Left forelimb (tissue), 1 donor: ENCODE measurements at places on chromosomes 16 and 17.

DNA sequence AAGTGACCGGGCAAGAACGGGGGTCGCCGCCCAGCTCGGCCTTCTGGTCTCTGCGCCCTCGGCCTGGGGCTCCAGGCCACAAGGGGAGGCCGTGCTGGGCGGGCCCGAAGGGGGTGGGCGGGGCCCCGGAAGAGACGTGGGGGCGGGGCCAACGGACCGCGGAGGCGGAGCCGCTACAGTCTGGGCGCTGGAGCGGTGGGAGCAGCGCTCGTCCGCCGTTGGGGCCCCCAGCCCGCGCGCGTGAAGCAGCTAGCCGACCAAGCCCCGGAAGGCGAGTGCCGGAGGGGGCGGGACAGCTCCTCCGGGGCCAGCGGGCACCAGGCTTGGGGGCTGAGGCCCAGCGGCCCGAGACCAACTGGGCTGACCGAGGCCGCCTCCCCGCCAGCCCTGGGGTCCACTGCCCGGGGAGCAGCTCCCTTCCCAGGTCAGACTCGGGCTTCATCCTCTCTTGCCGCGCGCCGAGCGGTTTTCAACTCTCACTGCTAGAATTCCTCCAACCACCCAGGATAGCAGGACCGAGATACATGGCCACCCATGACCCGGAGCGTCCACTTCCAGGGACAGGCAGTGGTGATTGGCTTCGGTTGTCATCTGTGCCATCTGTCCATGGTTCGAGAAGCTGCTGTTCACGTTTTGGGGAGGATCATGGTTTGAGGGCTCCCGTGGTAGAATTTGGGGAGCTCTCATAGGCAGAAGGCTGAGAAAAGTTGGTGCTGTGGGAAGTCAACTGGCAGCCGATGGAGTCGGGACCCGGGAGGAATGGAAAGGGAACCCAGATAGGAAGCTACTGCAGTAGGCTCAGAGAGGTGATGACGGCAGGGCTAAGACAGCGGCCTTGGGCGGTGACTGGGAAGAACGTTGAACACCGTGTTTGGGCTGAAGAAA is 44.6 kb upstream of the LCMT1 start:
- DNase-seq = peak; percentile 94

- DNase-seq = no peak
These were observed 142.8 kb downstream of the WWOX start for GRCh38 chr16:78242239-78242630.

GRCh38 chr17:9021158-9021991 is at the start of gene NTN1:
TSS of gene NTN1 (plus strand) at chr17:9021510. CDS start at chr17:9022374, 864 bp downstream.
- DNase-seq = peak; percentile 84

DNA sequence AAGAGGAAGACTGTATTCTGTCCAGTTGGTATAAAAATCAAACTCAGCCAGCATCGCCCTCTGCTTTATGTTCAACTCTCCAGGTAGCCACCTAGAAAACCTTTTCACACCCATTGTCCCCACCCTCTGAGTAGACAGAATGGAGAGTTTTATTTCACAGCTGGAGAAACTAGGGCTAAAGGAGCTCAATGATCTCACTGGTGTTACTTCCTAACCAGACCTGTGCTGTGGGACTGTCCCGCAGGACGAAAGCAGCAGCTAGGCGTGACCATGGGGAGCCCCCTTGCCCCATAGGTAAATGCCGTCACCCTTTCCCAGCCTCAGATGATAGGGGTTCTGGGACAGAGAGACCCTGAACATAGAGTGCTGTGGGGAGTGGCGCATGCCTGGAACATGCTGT is 67.7 kb downstream of the CYLD start:
- DNase-seq = no peak

- DNase-seq = peak; percentile 91
These were observed 1.3 kb downstream of the UBE2G1 start for GRCh38 chr17:4365103-4365627.

DNA sequence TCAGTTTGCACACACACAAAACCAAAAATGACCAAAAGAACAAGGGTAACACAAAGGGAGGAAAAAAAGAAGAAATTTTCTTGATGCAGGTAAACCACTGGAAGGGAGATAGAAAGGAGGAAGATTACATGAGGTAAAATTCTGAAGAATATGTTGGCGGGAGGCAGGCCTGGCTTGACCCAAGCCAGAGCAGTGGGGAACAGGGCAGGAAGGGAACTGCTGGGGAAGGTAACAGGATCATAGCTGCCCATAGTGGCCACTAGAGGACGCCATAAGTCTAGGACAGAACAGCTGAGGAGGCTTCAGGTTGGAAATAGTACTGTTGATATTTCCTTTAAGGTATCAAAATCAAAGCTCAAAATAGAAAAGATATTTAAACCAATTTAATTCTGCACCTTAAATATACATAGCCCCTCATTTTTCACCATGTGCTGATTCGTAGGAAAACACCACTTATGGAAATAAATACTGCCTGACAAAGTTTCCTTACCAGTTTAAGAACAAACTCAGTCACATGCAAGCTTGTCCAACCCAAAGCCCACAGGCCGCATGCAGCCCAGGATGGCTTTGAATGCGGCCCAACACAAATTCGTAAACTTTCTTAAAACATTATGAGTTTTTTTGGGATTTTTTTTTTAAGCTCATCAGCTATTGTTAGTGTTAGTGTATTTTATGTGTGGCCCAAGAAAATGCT is 15.5 kb downstream of the VPS35 start:
- no peak for DNase-seq

DNA sequence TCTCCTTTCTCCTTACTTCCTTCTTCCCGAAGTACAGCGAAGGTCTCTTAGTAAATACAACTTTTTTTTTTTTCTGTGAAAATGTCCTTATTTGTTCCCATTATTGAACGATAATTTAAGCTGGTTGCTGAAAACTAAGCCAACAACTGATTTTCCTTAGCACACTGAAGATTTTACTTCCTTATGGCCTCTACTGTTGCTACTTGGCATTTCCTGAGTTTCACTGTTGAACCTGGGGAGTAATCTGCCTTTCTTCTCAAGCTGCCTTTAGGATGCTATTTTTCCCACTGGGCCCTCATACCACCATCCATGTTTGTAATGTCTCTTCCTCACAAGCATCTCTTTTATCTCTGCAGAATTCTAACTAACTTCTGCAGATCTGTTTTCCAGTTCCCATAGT is 26.1 kb downstream of the UBE2O start:
- DNase-seq = no peak

DNA sequence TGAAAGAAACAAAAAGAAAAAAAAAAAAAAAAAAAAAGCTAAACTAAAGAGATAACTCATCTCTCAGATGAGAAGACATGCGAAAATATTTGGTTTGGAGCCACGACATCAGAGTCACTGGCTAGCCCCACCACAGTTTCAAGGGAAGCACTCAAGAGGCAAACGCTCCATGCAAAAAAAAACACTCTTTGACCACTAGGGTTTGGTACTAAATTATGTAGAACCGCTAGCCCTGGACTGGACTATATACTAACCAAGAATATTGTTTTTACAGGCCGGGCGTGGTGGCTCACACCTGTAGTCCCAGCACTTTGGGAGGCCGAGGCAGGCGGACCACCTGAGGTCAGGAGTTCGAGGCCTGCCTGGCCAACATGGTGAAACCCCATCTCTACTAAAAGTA is 37.3 kb downstream of the METTL16 start:
- no peak for DNase-seq

GRCh38 chr16:1082266-1082951 is 9.9 kb downstream of the SSTR5 start:
- no peak for DNase-seq

GRCh38 chr16:61792194-61792909 is 243.9 kb downstream of the CDH8 start:
- DNase-seq = no peak
